Upper lobe of right lung (tissue), 1 donor: ENCODE measurements at places on chromosomes 4 and X. TPM values are rescaled to one million over a fixed set of nuclear protein-coding genes. Genes with fewer than 3 reads are reported as not detected.
A peak's percentile ranks its signal among the peaks of the same experiment; 100 is the strongest.

DNA sequence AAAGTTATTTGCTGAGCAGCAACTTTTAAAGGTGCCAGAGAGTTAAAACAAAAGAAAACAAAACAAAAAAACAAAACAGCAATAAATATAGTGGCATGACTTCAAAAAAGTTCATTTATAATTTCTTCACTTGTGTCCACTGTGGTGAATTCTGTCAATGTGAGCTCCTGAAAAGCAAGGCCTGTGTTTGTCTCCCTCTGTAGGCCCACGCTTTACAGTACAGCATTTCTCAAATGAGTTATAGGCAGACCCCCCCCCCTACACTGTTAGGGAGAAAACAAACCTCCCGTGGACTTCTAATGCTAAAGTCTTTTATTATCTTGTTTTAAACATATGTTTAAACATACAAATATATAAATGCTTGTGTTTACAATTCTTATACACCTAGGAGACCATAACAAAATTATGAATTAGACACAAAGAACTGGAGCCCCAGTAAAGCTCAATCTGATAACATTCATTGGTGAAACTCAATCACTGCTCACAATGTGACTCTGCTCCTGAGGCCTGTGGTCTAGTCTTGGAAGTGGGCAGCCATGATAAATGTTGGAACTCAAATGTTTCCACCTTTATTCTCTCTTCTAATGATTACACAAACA is 47.0 kb upstream of the SCOC start:
- H3K27ac ChIP-seq: no peak overlapping the region
- no peak overlapping the region for H3K4me3 ChIP-seq

GRCh38 chr4:40200875-40201801 is 4.3 kb downstream of the RHOH start:
- no peaks in the 10 kb centered on the region for H3K27me3 ChIP-seq
- H3K4me1 ChIP-seq: peaks cover 7% of the 10 kb centered on the region
- peak overlapping the region; percentile 42 for H3K4me3 ChIP-seq
- no peak for DNase-seq

DNA sequence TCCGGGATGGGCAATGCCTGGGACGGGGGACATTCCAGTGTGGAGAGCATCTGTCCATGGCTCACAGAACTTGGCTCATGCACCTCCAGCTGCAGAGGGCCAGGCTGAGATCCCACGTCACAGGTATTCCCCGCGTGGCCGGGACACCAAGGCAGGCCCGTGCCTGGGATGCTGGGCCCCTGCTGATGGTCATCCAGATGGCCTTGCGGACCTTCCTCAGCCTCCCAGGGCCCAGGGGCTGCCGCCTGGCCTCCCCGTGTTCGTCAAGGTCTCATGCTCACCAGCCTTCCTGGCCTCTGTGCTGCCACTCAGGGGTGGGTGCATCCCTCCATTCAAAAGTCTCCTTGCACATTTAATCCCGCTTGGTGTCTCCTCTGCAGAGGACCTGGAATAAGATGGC is 40.9 kb upstream of the LRPAP1 start:
- no peaks in the 10 kb centered on the region for H3K36me3 ChIP-seq
- no peak overlapping the region for H3K27ac ChIP-seq
- H3K27me3 ChIP-seq: no peaks in the 10 kb centered on the region
- H3K4me3 ChIP-seq: no peak overlapping the region
- H3K4me1 ChIP-seq: no peaks in the 10 kb centered on the region

GRCh38 chr4:102399021-102399420 is 53.7 kb upstream of the SLC39A8 start:
- no peak overlapping the region for H3K4me3 ChIP-seq
- no peaks in the 10 kb centered on the region for H3K27me3 ChIP-seq
- H3K36me3 ChIP-seq: no peaks in the 10 kb centered on the region
- H3K4me1 ChIP-seq: no peaks in the 10 kb centered on the region
- no peak overlapping the region for H3K27ac ChIP-seq
- DNase-seq: no peak

DNA sequence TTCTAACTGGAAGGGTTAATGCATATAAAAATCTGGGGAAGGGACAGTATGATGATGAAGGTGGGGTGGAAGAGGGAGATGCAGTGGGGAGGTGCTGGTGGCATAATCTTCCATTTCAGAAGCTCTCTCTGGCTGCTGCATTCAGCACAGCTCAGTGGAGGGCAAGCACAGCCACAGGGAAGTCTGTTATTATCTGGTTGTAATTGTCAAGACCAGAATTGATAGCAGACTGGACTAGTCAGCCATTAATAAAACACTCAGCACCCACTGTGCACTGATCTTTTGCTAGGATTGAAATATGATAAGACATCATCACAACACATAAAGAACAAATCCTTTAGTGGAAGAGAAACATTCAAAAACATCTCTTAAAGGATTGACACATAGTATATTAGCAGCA is 414.2 kb upstream of the LCORL start:
- H3K27me3 ChIP-seq: no peaks in the 10 kb centered on the region
- H3K4me3 ChIP-seq: no peak overlapping the region
- no peak for DNase-seq
- H3K4me1 ChIP-seq: no peaks in the 10 kb centered on the region
- H3K36me3 ChIP-seq: no peaks in the 10 kb centered on the region

DNA sequence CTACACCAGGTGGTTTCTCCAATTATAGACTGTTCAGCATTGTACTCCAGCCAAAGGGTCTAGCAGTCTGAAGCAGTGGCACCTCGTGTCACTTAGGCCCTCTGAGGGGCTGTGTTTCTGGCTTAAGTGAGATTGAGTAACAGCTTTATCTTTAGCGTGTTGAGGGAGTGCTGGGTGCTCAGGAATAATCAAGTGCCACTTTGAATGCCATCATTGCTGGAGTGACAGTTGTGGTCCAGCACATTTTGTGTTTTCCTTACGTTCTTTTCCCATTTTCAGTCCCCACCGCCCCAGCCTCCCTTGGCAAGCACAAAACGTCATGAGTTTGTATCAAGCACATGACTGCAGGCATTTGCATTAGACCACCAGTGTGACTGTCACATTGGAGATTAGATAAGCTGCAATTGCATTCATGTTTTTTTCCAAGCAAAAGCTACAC is 58.7 kb downstream of the FNIP2 start:
- peaks cover 25% of the 10 kb centered on the region for H3K36me3 ChIP-seq
- no peak for DNase-seq
- H3K27me3 ChIP-seq: no peaks in the 10 kb centered on the region
- peaks cover 49% of the 10 kb centered on the region for H3K4me1 ChIP-seq
- no peak overlapping the region for H3K4me3 ChIP-seq
- peak overlapping the region; percentile 52 for H3K27ac ChIP-seq

- H3K27ac ChIP-seq: no peak overlapping the region
- no peaks in the 10 kb centered on the region for H3K36me3 ChIP-seq
- peaks cover 21% of the 10 kb centered on the region for H3K4me1 ChIP-seq
- no peaks in the 10 kb centered on the region for H3K27me3 ChIP-seq
- DNase-seq: no peak
Observed at GRCh38 chr4:139943277-139943676, 210.7 kb downstream of the MAML3 start.

The H2BW2 gene
- not detected for total RNA-seq

The ARHGEF38 gene
- 15.5 TPM for total RNA-seq

The AFAP1 gene
- total RNA-seq: 28.7 TPM
